ENCODE measurements at places on chromosomes 4 and X.

- DNase-seq, result no peak
Observed at GRCh38 chrX:11399489-11400094, 106.4 kb downstream of the AMELX start.

DNA sequence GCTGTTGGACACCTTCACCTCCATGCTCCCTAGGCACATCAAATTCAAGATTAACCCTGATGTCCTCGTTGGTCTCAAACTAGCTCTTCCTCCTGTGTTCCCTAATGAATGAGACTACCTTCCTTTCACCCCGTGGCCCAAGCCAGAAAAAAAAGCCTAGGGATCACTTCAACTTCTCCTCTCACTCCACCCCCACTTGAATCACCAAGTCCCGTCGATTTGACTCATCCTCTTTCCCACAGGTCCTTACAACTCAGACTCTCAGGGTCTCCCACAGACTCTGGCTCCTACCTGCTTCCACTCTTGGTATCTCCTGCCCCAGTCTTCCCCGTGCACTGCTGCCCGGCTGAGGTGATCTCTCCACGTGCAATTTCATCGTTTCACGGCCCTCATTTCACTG, 8.5 kb downstream of the SLC25A43 start:
- DNase-seq, result no peak

DNA sequence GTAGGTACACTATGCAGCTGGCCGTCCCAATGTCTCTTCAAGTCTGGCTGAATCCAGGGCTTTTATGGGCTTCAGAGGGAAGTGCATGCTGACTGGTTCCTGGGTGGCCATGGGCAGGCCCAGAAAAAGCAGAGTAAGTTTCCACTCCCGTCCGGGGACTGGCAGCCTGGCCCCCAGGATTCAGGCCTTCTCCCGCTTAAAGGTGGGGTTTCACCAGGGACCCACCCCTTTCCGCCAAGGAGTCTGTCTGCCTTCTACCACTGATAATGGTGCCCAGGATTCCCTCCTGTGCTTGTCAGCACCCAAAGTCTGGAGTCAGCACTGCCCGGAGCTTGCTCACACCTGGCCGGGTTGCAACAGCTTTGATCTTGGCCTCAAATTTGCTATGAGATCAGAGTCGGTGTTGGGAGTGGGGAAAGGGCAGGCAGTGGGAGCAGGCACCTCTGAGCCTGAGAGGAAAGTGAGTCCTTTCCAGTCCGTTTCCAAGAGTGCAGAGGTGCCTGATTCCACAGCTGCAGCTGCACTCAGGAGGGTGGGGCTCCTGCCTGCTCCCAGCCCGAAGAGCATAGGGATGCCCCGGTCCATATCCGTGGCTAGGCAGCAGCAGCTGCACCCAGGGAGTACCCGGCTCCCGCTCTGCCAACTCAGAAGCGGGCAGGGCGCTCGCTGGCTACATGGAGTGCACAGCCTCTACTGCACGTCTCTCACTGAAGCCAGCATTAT, 1344.3 kb upstream of the ADGRL3 start:
- no peak for DNase-seq

GRCh38 chr4:168719725-168720124, 222.9 kb downstream of the PALLD start:
- DNase-seq, result no peak

- DNase-seq, result no peak
Observed at GRCh38 chrX:109537324-109537665, 651 bp downstream of the NXT2 start.

- DNase-seq, result no peak
Observed at GRCh38 chr4:87388901-87389300, 2.1 kb downstream of the HSD17B11 start.

DNA sequence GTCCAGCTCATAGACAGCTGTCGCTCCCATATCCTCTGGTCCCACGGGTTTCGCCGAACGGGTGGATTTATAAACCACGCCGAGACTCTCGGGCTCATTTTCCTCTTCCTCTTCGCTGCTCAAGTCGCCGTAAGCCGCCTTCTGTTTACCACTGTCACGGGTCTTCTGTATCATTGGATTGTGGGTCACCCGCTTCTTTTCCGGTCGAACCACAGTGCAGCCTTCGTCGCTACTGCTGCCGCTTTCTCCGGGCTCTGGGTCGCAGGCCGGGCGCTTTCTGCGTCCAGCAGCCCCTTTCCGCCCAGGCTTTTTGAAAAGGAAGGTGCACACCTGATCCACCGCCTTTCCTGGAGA, 311 bp downstream of the RNF113A start:
- DNase-seq, result no peak

DNA sequence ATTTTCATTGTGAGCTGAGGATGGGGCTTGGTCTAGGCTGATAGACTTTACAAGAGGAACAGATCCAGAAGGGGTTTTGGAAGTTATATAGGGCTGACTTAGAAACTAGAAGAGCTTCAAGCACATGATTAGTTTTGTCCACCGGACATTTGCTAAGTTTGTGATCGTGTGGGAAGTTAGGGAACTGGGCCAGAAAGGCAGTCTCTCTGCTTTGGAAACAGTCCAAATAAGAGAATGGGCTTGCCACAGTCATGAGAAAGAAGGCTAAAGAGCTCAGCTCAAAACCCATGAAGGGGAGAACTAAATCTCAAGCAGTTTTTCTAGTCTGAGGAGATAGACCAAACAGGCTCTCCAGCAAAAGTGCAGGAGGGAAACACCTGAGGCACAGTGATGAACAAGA, 67.8 kb downstream of the ZNF674 start:
- DNase-seq, result no peak

GRCh38 chr4:81827577-81828202, 356.0 kb upstream of the RASGEF1B start:
- peak; percentile 17 for DNase-seq

- no peak for DNase-seq
Observed at GRCh38 chr4:184937030-184937710, 81.1 kb upstream of the HELT start.

- DNase-seq, result no peak
Observed at GRCh38 chr4:2459589-2460349, 9.1 kb upstream of the RNF4 start.

DNA sequence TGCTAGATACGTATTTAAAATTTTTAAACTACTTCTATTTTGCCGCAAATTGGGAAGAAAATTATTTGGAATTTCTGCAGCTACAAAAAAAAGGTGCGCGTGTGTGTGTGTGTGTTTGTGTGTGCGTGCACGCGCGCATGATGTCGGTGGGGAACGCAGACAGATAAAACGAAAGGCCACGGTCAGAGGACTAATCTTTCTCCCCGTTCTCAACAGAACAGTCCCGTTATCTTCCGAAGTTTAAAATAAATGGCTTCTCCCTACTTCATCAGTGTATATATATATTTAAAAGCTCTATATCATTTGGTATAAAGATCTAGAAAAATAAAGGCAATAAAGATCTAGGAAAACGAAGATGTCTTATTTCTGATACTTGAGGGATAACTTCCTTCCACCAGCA, 1.5 kb downstream of the MGARP start:
- no peak for DNase-seq

- DNase-seq, result no peak
Observed at GRCh38 chr4:1374706-1375045, 27.7 kb downstream of the UVSSA start.

GRCh38 chr4:81528200-81528599, 56.5 kb upstream of the RASGEF1B start:
- no peak for DNase-seq

- DNase-seq, result no peak
Observed at GRCh38 chrX:113470166-113470565, 629.5 kb upstream of the AMOT start.

DNA sequence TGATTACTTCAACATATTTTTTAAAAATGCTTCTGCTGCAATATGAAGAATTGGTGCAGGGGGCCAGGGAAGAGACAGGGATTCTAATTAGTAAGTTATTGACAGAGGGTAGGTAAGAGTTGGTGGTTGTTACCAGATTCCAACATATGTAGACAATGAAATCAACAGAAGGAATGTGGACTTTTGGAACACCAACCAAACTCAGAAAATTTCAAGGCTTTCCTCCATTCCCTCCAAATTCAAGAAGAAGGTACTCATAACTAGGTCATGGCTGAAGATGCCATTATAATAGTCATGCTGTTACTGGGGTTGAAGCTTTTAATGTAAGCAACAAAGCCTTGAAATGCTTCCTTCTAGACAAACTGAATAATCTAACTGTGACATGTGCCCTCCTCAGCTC, 22.9 kb upstream of the CXCL13 start:
- DNase-seq, result no peak

- DNase-seq, result no peak
Observed at GRCh38 chrX:134658760-134659023, 421 bp upstream of the PLAC1 start.

DNA sequence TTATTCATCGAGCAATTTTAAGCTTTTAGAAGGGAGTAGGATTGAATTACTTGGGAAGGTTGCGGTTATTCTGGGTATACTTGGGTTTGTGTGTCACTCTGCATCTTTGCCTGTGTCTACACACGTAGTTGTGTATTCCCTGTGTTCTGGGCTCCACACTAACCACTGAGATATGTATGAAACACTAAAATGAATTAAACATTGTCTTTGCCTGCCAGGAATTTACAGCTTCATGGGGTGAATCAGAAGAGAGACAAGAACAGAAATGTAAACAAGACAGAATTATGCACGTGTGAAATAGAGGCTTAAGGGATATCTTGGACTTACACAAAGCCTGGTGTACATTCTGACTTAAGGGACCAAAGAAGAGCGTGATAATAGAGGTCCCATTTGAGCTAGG, 228.5 kb downstream of the AFF2 start:
- DNase-seq, result no peak

- DNase-seq, result no peak
Observed at GRCh38 chr4:67198727-67199126, 346.6 kb downstream of the CENPC start.

DNA sequence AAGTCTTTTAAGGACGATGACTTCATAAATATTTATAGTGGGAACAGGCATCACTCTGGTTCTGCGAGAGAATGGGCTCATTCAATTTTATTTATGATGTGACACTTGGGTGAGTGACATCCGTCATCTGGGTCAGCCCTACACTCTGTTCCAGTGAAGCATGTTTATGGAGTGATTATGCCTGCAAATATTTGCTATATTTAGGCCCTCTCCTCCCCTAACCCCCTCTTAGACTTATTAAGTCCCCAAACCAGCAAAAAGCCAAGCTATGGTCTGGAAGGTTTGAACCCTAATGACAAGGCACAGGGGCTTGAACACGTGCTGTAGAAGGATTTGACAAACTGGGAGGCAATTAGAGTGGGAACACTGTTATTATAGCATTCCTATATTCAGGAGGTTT, 55.9 kb downstream of the C4orf51 start:
- DNase-seq, result no peak
